ENCODE measurements at places on chromosomes 16 and 17.

GRCh38 chr16:71338193-71338592, 20.3 kb upstream of the CALB2 start:
- DNase-seq = no peak

DNA sequence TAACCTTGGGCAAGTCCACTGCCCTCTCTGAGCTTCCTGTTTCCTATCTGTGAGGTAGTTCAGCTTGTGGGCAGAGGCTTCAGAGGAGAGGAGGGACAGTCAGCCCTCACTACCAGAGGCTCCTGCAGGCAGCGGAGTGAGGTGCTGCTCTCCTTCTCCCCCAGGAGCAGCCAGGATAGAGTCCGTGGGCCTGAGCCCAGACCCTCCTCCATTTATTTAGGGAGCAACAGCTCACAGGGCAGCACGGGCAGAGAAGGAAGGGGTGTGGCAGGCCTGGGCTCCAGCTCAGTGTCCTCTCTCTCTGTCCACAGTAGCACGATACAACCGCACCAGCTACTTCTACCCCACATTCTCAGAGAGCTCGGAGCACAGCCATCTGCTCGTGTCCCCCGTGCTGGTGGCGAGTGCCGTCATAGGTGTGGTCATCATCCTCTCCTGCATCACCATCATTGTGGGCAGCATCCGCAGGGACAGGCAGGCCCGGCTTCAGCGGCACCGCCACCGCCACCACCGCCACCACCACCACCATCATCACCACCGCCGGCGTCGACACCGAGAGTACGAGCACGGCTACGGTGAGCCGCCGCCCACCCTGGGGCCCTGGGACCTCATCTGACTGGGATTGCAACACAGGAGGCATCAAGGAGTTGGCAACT, 42.3 kb downstream of the BEAN1 start:
- no peak for DNase-seq

- DNase-seq = no peak
These were observed 38.7 kb upstream of the RHBDL3 start for GRCh38 chr17:32226886-32227285.

DNA sequence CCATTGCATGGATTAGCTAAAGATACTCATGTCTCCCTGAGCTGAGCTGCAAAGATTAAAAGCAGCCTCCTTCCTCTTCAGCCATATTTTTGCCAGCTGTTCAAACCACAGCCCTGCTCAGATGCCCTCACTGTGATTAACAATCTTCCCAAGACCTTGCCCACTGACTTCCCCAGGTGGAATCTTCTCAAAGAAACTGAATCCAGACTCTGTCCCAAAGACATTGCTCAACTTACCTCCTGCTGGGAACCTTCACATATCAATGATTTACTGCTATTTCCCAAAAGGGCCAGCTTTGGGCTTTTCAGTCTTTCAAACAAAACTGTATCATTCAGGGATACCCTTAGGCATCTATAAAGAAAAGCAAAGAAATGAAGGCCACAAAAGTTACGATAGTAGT, 9.2 kb downstream of the C17orf67 start:
- no peak for DNase-seq

DNA sequence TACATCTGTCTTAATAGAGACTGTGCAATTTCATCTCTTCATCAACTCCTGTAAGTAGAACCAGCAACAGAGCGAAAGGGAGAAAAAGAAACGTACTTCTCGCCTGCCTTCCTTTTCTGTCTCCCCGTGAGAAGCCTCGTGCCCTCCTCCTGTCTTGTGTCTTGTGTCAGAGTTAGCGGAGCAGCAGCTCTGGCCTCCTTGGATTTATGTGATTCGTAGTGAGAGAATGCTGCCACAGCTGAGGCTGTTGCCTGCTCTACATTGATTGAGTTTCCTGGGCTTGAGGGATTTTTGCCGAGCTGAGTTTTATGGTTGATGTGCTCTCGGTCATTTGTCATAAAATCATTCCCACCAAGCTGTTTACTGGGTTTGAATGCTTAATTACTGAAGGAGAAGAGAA, 579.1 kb upstream of the RBFOX1 start:
- no peak for DNase-seq

DNA sequence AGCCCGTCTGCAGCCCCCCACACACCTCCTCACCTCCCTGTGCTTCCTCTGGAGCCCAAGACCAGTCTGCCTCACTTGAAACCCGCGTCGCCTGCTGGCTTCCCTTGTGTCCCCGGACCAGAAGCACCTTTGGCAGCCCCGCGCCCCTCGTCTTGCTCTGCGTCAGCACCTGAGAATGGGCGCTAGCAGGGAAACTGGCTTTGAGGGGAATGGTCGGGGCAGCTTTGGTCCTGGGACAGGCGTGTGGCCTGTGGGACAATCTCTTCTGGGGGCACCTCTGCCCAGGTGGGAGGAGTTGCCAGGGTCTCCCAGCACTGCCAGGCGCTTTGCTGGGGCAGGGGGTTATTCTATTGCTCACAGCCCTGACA, 3.6 kb upstream of the MAFG start:
- no peak for DNase-seq

GRCh38 chr16:27721531-27722181, 171.7 kb downstream of the KATNIP start:
- DNase-seq = no peak

DNA sequence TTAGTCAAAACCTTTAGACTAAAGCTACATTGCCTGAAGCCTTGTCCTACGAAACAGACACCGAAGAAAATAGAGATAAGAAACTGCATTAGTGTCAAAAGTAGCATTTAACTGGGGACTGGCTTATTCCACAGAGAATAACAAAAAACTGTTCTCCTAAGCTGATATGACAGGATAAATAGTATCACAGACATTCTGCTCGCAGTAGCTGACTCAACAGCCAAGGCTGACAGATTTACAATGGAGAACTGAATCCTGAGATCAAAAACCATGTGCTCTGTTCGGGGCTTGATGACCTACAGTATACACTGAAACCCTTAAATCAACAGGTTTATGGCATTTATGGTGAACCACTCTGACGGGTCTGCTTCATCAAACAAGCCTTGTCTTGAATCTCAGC, 25.5 kb downstream of the ADAMTS18 start:
- no peak for DNase-seq

Measured in stimulated activated CD4-positive, alpha-beta T cell treated with anti-CD3 and anti-CD28 coated beads, Interleukin-1b, Interleukin-23, amount 100 ng/mL, for 1 hour (primary cell).